ENCODE measurements at places on chromosomes 11 and 22.

GRCh38 chr11:127818625-127819024, 768.7 kb downstream of the ETS1 start:
- no peak for DNase-seq

DNA sequence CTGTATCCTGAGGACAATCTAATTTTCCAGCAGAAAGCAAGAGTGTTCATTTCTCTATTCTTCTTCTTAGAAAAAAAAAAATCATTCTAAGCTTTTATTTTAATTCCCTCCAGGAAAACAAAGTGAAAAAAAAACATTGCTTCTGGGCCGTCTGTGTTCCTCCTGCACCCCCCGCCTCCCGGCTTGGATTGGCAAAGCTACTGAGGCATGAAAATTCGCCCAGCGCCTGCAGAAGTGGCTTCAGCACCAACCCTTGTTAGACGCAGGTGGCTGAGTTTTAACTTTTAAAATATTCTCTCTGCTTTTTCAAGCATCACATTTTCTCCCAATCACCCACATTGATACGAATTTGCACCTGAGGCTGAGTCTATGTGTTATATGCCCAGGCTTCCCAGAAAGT, 401.6 kb downstream of the BRD1 start:
- no peak for DNase-seq

DNA sequence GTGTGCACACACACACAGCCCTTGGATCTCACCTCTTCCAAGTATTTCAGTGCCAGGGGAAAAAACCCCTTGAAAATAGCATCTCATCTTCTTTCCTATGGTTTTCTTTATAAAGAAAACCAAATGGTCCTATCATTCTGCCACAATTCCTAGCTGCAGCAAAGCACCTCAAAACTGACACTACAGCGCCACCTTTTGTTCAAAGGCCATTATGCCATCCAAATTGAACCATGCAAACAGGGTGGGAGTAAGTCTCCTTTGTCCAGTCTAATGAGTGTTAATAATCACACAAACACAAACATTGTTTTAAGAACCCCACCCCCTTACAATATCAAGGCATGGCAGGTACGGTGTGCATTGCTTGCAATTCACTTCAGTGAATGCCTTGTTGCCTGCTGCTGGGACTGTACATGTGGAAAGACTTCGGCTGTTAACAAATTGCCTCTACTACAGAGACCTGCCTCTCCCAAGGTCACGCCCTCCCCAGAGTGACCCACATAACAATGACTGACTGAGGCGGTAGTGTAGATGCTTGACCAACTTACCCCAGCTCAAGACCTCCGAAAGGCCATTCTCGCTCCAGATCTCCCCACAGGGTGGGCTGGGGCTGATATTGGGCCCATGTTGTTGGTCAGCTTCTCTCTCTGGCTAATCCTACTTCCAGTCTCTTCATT, 31.7 kb downstream of the FAM181B start:
- DNase-seq: no peak

GRCh38 chr11:28903716-28904115, 795.5 kb downstream of the METTL15 start:
- no peak for DNase-seq

GRCh38 chr11:70029115-70029860, 48.8 kb upstream of the ANO1 start:
- DNase-seq: no peak

- DNase-seq: no peak
Observed at GRCh38 chr11:36501236-36501635, 8.8 kb downstream of the TRAF6 start.

GRCh38 chr11:80816966-80817365, 1376.1 kb upstream of the TENM4 start:
- no peak for DNase-seq
